Kidney glomerular epithelial cell (primary cell): ENCODE measurements at places on chromosomes 16 and 17.

DNA sequence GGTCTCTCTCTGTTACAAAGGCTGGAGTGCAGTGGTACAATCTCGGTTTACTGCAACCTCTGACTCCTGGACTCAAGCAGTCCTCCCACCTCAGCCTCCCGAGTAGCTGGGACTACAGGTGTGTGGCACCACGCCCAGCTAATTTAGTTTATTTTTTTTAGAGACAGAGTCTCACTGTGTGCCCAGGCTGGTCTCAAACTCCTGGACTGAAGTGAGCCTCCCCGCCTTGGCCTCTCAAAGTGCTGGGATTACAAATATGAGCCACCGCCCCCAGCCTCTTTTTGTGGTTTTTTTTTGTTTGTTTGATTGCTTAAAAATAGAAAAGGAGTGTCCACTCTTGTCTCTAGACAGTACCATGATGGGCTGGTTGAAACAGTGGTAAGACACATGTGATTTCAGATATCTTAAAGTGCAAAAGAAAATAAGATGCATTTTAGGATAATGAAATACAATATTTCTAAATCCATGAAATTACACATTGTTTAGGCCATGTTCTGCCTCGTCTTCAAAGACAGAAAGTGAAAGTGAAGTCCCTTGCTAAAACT lies 27.4 kb downstream of the KIAA0513 start:
- DNase-seq, result no peak

DNA sequence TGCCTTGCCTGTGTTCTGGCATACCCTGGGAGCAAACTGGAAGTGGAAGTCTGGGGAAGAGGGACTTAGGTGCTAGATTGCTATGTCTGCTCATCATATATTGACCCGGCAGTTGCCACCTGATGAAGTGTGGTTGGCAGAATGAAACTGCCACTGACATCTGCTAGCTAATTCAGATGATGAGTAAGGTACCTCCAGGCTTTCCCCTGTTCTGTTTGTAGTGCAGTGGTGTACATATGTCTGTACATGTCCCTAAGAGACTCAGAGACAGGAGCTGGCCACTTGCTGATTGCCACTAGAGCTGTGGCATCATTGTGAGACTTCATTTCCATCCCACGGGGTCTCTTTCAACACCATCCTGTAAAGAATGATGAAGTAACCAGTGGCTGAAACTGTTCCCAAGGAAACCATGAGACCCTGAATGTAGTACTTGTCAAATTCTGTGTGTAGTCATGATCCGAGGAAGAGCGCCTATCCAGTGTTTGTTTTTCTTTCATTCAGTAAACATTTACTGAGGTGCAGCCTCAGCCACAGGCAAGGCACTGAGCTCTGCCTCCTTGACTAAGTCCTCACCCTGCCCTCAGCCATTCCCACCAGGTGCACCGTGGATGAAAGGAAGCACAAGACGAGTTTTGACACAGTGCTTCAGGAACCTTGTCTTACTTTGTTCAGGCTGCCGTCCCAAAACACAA lies 13.2 kb downstream of the CLUAP1 start:
- no peak for DNase-seq

DNA sequence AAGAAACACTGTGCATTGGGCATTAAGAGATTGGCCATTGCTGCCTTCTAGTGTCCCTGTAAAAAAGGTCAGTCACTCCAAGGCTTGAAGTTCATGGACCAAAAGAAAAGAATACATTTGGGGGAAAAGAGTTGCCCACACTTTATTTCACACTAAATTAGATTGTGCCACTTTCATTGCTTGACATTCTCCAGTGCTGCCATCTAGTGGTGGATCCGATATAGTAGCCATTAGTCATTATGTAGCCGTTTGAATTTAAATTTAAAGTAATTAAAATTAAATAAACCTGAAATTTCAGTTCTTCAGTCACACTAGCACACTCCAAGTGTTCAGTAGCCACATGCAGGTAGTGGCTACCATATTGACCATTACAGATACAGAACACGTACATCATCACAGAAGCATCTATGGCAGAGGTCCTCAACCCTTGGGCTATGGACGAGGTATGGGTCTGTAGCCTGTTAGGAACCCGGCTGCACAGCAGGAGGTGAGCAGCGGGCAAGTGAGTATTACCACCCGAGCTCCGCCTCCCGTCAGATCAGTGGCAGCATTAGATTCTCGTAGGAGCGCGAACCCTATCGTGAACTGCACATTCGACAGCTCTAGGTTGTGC lies 21.9 kb upstream of the CDH5 start:
- DNase-seq, result peak; percentile 56

GRCh38 chr17:32626379-32626791 lies 139.6 kb downstream of the CDK5R1 start:
- DNase-seq, result no peak

DNA sequence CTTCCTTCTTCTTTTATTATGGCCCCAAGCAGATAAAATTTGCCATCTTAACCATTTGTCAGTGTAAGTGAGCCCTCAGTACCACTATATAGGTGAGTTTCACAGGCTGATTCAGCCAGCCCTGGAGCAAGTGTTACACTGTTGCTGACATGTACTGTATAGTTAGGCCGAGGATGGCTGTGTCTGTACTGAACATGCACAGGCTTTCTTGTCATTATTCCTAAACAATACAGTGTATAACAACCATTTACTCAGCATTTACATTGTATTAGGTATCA lies 53.7 kb downstream of the AMFR start:
- DNase-seq, result no peak

GRCh38 chr16:6611535-6611934 lies 721.1 kb upstream of the RBFOX1 start:
- no peak for DNase-seq

GRCh38 chr16:27320261-27321012 lies 6.7 kb downstream of the IL4R start:
- DNase-seq, result no peak

DNA sequence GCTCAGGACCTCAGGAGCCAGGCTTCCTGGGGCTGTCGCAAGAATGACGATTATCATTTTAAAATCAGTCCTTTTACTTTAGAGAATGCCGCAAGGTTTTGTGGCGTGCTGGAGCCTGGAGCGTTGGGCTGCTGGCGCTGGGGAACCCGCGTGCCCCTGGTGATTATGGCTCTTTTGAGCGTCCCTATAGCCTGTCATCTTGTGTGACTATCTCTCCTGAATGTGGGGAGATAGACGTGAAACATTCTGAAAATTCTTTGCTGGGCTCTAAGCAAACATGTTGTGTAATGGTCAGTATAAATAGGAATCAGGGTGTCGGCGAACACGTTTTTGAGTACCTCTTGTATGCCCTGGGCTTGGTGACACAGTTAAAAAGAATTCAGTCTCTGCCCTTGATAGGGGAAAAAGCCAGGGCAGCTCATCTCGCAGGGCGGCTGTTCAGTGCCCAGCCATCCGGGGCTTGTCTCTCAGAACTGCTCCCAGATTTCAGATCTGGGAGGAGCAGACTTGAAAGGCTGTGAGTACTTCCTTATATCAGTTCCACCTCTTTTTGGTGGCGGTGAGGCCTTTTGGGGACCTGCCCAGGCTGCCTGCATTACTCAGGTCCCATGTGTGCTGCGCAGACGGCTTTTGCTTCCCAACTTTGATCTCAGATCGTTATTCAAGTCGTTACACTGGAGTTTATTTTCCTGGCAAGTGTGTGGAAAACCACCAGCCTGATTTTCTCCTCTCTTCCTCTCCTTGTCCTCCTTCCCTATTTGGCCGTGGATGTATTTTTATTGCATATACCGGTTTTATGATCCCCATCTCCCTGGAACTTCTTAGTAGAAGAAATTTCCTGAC lies 973 bp downstream of the SLC7A6 start:
- DNase-seq, result peak; percentile 67

GRCh38 chr17:60959011-60959410 lies 281.4 kb downstream of the BCAS3 start:
- DNase-seq, result peak; percentile 18
